ENCODE measurements at places on chromosomes 12 and 14. TPM values are rescaled to one million over a fixed set of nuclear protein-coding genes. Genes with fewer than 3 reads are reported as not detected.

GRCh38 chr12:25434515-25434914 lies 118.6 kb downstream of the LMNTD1 start:
- DNase-seq, result no peak

GRCh38 chr12:110794623-110795280 lies 52.0 kb upstream of the CCDC63 start:
- DNase-seq, result no peak

GRCh38 chr12:113221997-113222729 lies 899 bp downstream of the TPCN1 start:
- DNase-seq, result no peak

DNA sequence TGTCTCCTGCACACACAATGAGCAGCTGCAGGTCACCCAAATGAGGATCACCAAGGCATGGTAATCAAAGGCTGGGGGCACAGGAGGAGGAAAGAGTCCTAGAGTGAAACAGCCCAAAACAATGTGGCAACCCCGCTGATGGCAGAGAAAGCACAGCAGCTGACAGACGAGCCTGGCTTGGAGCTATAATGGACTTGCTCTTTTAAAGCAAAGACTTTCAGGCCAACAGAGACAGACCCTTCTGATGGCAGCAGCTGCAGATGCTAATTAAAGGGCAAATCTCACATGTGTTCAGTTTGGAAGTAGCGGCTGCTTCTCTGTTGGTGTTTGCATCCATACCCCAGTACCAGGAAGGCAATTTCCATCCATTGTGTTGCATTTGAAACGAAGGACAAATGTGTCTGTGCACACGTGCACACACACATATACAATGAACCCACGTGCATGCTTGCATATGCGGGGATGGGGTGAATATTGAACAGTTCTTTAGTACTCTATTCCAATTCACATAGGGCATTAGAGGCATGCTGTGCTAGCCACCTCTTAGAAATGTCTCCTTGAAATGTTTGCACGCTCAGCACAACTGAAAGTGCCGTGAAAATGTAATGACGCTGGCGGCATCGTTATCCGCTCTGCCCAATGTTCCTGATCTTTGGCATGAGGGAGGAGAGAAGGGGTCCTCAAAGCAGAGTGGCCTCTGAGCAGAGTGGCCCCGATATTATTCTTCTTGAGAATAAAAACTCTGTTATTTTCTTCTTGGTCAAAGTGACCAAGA lies 38.1 kb downstream of the CIT start:
- no peak for DNase-seq

DNA sequence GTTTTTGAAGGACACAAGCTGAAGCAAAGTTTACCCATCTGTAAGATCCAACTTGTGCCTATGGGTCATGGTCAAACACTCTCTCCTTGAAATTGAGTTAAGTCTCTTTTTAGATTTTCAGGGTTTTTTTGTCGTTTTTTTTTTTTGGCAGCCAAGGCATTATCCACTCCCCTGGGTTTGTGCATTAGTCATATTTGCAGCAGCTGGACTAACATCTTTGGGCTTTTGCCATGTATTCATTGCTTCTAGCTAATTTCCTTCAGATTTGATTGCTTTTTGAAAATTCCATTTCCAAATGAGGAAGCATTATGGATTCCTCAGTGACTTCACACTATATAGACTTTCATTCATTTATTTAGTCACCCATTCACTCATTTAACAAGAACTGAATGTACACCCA lies 80.3 kb upstream of the SRRM4 start:
- no peak for DNase-seq

Gene SLC4A8
- 6.2 TPM for total RNA-seq

Gene APOF
- not detected for total RNA-seq

Gene CLEC4C
- total RNA-seq, result not detected

Gene ATN1
- 6.0 TPM for total RNA-seq

Gene ACACB
- total RNA-seq, result 2.9 TPM

All from SJSA1 (cell line).